Inflammatory macrophage treated with lipopolysaccharide for 4 hours (primary cell): ENCODE measurements at places on chromosomes 7 and 10.

- no peak for DNase-seq
These were observed 221.9 kb downstream of the EBF3 start for GRCh38 chr10:129741978-129742741.

GRCh38 chr10:8041992-8042720, 12.3 kb upstream of the GATA3 start:
- DNase-seq = no peak

DNA sequence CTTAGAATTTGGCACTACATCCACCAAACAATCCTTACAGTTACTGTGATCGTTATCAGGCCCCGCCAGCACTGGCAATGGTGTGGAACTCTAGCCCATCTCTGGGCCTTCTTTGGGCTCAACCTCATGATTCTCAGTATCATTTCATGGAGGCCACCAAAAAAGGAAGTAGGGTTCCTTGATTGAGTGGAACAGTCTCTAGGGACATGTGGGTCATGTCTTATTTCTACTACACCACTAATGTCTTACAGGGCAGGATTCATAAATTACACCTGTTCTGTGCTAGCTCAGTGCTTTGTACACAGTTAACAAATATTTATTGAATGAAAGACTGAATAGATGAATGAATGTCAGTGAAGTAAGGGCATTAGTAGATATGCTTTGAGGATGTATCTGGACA, 53.9 kb downstream of the AP3M1 start:
- no peak for DNase-seq

DNA sequence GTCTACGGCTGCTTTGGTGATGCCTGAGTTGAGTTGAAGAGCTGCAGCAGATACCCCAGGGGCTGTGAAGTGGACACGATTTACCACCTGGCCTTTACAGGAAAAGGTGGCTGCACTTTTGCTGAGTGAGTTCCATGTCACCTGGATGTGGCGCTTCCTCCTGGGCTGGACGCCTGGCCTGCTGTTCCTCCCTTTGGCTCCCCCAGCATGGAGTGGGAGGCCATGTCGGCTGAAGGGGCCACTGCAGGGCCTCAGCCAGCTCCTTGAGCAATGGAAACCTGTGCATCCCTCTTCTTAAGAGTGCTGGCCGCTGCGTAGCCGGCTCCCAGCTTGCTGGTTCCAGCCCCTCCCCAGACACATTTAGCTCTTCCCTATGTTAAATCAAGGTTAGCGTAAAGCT, 221.0 kb downstream of the GLRX3 start:
- DNase-seq = no peak

- DNase-seq = no peak
These were observed 242.0 kb downstream of the ARHGAP12 start for GRCh38 chr10:31686599-31686998.

GRCh38 chr7:151873402-151873965, 3.4 kb downstream of the PRKAG2 start:
- DNase-seq = no peak

DNA sequence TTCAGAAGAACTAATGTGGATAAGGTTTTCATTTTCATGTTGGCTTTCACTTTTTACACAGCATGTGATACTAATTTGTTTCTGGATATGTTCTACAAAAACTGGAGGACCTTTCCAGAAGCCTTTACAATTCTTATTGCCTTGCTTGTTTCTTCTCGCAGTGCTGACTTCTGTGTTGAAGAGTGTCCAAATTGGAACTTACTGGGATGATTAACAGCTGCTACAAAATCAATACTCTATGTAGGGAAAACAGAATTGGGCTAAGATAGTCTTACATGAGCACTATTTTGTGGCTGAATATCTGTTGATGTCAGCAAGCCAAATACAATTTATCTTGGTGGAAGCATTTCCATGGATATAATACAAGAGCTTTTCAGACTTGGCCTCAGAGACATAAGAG, 351.2 kb downstream of the DGKB start:
- DNase-seq = no peak
